HCT116 (cell line): ENCODE measurements at places on chromosomes 6 and 20. TPM values are rescaled to one million over a fixed set of nuclear protein-coding genes. Genes with fewer than 3 reads are reported as not detected.

Gene TREM2
- total RNA-seq, result not detected

Gene C6orf52
- total RNA-seq, result 3.9 TPM

Gene TRIM26
- total RNA-seq, result 32.2 TPM

Gene RIN2
- 1.5 TPM for total RNA-seq

Gene CBLN4
- total RNA-seq, result not detected

Gene RAET1G
- 0.37 TPM for total RNA-seq

Gene HLA-DRA
- total RNA-seq, result 4.7 TPM

Gene C6orf163
- 1.5 TPM for total RNA-seq

Gene GDAP1L1
- total RNA-seq, result not detected

Gene HLA-DRB1
- total RNA-seq, result 2.7 TPM

Gene TBXT
- not detected for total RNA-seq

Gene LINC00237
- total RNA-seq, result not detected

- DNase-seq, result no peak
Observed at GRCh38 chr6:84731401-84731800, 33.0 kb downstream of the TBX18 start.

DNA sequence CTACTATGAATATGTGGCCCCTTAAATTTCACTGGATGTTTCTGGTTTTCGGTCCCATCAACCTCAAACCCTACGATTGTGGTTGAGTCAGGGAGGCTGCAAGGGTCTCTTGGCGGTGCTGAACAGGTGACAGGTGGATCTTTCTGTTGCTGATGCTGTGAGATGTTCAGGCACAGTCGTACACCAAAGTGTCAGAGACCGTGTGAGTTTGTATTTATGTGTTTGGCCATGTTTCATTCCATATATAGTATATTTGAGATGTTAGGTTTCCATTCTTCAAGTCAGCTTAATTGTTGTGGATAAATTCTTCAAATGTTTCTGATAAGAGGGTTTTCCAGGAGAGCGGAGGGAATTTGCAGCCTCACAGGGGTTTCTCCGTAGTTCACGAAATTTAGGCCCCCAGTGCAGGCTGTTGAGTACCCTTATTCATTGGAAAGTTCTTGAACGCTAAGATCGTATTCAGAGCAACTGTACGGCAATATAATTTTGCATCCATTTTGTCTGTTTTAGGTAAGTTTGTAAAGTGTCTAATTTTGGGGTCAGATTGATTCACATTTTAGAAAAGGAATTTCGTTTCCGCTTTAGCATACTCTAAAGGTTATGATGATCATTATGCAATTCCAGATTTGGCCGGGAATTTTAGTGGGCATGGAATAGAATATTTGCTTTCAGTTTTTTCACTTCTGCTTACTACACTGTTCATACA, 1.2 kb downstream of the TAB2 start:
- no peak for DNase-seq

DNA sequence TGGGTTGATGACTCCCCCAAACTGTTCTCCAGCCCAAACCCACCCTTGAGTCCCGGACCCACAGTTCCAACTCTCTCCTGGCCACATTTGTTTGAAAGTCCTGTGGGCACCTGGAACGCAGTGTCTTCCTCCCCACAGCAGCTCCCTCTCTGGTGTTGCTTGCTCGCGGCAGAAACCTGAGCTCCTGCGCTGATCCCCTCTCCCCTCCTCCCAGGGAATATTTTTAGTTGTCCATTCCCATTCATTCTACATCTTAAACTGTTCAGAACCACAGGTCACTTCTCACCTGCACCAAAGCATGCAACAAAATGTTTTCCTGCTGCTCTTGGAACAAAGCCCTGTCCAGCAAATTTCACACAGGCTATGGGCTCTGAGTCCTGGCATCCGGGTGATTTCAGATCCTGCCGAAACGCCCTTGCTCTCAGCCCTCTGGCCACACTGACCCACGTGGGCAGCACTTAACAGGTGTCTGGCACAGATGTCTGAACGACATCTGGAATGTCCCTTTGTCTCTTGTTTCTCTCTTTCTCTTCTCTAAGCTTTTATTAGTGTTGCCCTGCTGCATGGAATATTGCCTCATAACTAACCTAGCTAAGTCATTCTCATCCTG, 27.0 kb upstream of the PMEPA1 start:
- DNase-seq, result no peak

DNA sequence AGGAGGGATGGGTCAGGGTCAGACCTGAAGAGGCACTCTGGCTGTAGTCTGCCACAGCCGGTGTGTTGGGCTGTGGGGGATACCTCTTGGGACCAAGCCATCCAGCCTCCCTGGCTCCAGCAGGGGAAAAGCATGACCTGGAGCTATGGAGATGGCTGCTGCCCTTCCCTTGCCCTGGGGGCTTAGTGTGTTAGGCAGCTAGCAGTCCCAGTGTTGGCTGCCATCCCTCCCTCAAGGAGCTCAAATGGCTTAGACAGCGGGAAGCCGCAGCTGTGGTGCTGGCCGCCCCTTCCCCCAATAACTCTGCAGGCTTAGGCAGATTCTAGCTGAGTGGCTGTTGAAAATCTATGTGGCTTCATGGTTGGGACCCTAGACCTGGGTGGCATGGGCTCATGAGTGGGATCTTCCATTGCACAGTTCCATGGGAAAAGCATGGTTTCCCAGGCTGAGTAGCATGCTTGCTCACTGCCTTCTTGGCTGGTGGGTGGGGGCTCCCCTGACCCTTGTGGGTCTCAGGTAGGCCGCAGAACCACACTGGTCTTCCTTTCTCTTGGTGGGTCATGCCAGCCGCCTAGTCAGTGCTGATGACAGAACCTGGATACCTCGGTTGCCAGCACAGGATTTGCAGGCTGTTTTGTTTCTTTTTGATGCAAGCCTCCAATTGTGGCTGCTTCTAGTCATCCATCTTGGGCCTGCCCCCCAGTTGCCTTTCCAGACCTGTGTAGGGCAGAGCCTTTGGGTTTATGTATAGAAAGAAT, 69.0 kb upstream of the AHI1 start:
- DNase-seq, result no peak

DNA sequence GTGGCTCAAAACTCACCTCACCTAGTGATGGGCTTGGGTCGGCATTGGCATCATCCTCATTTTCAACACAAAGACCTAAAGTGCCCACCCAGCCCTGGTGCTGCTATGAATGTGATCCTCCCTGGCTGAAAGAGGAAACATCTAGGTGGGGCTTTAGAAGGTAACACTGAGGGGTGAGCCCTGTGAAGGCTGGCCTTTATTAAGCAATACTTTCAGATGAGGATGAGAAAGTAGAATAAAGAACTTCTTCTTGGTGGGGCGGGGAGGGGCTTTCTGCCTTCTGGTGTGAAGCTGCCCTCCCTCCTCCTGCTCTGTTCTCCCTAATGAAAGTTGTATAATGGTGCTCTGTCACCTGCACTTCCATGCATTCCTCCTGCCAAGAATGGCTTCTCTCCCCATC, 133.0 kb upstream of the TRAF3IP2 start:
- no peak for DNase-seq

DNA sequence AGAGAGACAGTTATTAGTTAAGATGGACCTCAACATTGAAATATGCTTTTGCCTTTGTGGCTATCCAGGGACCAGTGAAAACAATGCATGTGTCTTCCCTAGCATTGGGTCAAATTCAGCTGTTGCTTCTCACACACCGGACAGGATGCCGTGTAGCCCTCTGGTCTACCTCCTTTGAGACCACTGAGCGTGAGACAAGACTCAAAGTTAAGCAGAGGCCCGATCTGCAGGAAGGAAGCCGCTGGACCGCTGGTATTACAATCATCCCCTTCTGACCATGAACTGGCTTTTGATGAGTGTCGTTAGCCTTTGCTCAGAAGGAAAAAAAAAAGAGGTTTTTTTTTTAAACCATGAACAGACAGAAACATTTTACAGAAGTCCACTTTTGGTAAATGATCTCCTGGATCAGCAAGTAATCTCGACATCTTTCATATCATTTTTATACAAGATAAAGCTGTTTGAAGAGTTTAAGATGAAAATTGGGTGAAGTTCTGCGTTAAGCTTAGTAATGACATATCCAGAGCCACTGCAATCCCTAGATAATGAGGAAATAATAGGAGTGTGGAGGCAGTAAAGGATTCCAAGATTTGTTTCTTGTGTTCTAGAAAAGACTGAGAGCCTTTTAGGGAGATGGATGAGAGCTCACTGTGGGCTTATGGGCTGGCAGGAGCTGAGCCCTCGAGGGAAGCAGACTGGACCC, 622.8 kb downstream of the QKI start:
- DNase-seq, result no peak

DNA sequence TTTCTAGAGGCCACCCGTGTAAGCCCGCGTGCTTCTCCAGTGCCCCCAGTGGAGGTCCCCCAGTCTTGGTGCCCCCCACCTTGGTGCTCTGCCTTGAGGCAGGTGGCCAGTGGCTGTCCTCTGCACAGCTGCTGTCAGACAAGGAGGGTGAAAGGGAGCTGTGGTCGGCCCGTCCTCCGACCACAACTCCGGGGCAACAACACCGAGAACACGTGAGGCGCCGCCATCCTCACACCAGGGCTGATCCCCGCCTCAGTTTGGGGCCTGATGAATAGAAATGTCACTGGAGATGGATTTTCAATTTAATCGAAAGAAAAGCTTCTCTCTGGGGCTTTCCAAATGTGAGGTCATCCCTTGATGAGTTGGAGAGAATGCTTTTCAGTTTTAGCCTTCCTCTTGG, 304.6 kb downstream of the CDH4 start:
- no peak for DNase-seq

DNA sequence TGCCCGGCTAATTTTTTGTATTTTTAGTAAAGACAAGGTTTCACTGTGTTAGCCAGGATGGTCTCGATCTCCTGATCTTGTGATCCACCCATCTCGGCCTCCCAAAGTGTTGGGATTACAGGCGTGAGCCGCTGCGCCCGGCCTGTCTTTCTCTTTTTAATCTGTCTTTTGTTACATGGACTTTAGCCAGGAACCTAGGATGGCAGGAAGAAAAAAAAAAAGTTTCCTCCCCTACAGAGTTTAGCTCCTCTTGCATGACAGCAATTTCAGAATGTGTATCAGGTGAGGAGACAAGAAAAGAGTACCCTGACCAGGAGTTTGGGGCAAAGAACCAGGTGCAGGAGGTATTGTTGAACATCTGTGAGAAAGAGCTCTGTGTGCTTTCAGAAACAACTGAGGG, 21.4 kb upstream of the TXLNB start:
- DNase-seq, result no peak

DNA sequence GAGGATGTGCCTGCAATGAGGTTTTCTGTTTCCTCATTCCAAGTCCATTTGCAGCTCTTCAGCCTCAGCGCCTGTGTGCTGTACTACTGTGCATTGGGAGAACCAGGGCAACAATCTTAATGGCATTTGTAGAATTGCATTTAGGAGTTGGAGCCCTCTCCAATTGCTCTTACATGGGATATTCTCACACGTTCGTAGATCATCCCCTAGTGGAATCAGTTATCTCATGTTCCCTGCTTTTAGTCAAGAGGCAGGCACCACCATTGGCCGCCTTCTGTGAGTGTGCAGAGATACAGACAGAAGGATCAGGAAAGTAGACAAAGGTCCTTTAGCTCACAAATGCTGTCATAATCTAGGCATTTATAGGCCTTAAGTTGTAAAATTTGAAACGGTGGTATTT, 84.2 kb upstream of the RGS17 start:
- no peak for DNase-seq

GRCh38 chr6:102798636-102799035, 1405.1 kb downstream of the GRIK2 start:
- DNase-seq, result no peak

GRCh38 chr6:82597201-82597600, 233.6 kb downstream of the TPBG start:
- no peak for DNase-seq

DNA sequence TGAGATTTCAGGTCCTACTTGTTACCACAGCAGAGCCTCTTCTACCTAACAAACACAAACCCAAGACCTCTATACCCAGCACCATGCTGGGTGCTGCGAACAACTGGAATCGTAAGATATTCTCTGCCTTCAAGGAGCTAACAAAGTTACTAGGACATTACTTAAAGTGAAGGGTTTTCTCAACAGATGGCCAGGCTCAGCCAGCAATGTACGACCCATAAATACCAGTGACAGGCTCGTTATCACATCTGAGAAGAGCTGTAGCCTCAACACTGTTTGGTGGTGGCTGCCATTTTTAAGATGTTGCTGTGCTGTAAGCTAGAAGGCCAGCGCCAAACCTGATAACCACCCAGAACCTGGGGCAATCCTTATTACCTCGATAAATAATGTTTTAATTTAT, 406.5 kb downstream of the KIF16B start:
- no peak for DNase-seq

DNA sequence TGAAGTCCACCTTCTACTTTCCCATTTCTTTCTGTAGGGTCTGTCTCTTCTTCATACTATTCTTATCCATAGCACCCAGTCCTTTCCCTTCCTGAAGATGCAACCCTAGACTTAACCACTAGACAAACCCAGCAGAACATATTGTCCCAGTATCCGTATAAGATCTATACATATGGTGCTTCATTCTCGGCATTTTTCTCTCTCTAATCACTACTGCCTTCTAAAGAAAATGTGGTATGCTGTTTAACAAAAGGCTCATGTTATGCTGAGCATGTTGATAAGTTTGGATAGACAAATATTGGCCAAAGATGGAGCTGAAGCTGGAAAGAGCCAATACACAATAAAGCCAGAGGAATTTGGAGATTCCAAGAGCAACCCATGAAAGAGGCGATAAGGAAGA, 212.6 kb downstream of the MAFB start:
- DNase-seq, result no peak

- DNase-seq, result no peak
Observed at GRCh38 chr6:137122612-137123011, 50.8 kb downstream of the IL22RA2 start.

GRCh38 chr20:62402456-62403150, 4.5 kb downstream of the CABLES2 start:
- DNase-seq, result no peak

- no peak for DNase-seq
Observed at GRCh38 chr20:46938434-46938833, 43.8 kb downstream of the EYA2 start.

DNA sequence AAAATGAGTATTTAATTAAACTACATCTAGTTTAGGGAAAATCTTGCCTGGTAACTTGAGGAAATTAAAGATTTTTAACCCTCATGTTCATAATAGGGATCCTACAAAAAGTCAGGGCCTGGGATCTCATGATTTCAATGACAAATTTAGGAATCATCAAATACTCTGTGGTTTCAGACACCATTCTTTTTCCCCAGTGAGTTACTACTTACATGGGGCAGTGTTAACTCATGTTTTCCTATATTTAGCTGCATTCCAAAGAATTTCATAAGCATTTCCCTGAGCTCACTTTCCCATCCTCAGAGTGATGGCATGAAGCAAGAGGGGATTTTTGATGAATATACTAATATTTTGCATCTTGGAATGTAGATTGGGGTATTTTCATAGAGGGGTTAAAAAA, 321.7 kb downstream of the CENPW start:
- DNase-seq, result no peak

DNA sequence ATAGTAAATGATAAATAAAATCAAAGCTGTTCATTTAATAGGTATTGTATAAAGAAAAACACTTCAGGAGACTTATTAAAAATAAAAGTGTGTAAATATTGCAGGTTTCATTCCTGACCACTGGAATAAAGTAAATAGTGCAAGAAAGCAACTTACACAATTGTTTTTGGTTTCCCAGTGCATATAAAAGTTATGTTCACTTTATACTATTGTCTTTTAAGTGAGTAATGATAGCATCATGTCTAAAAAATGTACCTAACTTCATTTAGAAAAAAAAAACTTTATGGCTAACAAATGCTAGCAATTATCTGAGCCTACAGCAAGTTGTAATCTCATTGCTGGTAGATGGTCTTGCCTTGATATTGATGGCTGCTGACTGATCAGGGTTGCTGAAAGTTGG, 726.6 kb upstream of the POU3F2 start:
- DNase-seq, result no peak

GRCh38 chr6:37985355-37985754, 165.8 kb downstream of the ZFAND3 start:
- DNase-seq, result no peak

GRCh38 chr20:13325033-13325432, 104.0 kb downstream of the ISM1 start:
- DNase-seq, result peak; percentile 18
